Endothelial cell (in vitro differentiated cells): ENCODE measurements at places on chromosomes 4 and X. TPM values are rescaled to one million over a fixed set of nuclear protein-coding genes. Genes with fewer than 3 reads are reported as not detected.

Gene VSIG1
- 0.56 TPM for total RNA-seq

Gene TBX22
- 0.36 TPM for total RNA-seq

DNA sequence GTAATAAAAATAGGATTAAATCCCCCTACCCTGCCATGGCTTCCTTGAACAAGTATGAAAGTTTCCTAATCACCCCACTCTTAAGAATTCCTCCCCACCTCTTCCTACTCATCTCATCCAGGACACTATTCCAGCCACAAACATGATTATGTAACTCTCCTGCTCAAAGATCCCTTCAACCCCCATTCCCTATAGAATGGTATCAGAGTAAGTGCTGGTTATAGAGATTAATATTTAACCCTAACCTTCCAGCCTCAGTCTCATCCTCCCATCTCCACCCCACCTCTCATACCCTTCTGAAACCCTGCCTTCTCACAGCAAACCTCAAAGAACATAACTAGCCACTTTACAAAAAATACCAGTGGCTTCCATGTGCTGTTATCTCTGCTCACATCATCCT, 155.1 kb downstream of the PPP3CA start:
- DNase-seq = no peak

- peak; percentile 4 for DNase-seq
Measured at GRCh38 chrX:129318375-129318774, 204.9 kb downstream of the SMARCA1 start.

DNA sequence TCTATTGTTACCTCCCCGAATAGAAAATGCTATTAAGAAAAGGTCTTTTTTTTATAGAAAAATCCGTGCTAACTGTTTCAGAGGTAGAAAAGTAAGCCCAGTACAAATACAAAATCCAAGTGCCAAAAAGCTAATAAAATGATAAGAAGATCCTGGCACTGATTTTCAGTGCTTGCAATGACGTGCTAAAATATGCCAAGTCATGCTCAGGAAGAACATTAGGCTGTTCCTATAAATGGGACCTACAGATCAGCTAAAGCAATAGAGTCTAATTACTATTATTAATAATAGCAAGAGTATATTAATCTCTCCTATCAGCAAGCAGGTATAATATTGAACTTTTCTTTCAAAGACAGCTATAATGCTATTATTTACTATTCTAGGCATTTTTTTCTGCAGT, 305.8 kb downstream of the PPARGC1A start:
- no peak for DNase-seq

DNA sequence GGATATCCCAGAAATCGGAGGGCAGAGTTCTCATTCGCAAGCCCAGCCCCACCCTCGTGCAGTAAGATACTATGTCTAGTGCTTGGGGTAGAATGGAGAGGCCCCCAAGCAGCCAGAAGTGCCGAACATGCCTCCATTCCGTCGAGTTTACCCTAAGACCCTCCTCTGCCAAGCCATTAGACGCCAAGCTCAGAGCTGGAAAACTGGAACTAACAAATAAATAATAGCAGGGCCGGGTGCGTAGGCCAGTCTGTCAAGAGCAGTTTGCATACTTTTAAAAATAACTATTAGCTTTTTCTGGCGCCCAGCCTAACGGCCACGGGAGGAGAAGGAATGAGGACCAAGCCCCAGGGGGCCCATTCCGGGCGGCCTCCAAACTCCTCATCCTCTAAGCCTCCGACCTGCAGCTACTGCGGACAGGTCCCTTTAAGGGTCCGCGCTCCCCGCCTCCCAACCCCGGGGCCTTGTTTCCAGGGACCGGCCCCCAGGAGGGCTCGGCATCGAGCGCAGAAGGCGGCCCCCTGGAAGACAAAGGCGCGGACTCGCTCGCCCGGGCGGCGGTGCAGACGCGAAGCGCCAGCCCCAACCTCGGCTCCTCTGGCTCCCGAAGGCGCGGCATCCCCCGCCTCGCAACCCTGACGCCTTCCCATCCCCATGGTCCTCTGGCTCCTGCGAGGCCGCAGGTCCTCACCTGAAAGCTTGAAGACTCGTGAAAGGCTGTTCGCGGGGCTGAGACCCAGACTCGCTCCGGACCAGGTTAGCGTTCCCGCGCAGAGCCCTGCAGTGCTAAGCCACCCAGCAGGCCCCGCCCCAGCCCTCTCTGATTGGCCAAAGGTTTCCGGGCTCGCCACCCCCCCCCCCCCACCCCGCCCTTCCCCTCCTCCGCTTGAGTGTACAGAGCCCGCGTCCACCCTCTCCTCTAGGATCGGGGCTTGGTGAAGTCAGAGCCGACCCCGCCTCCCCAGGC, at the start of gene TMSB15A:
TMSB15A (minus strand) TSS at position 765 of the 967 bp plus-strand sequence.
- DNase-seq = peak; percentile 50

- no peak for DNase-seq
Measured at GRCh38 chrX:132181364-132181763, 37.9 kb downstream of the RAP2C start.

Gene FAM114A1
- 27.0 TPM for total RNA-seq
